HFFc6 (cell line): ENCODE measurements at places on chromosomes 11 and 22. TPM values are rescaled to one million over a fixed set of nuclear protein-coding genes. Genes with fewer than 3 reads are reported as not detected.

DNA sequence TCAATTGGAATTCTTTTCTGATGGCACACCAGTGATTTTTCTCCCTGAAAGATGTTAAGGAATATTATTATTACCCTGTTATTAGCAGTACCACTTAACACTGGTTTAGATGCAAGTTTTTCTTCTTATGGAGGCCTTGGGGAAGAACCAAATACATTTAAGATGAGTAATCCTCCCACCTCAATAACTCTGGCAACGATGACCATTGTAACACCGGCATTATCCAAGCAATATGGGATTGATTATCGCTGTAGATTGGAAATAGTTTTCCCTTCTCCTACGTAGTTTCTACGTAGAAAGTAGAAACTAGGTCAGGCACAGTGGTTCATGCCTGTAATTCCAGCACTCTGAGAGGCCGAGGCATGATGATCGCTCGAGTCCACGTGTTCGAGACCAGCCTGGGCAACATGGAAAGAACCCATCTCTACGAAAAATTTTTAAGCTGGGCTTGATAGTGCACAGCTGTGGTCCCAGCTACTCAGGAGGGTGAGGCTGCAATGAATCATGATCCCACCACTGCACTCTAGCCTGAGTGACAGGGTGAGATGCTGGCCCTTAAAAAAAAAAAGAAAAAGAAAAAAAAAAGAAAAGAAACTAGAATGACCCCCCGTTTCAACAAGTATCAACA lies 45.5 kb downstream of the PACSIN2 start:
- peak; percentile 68 for DNase-seq

DNA sequence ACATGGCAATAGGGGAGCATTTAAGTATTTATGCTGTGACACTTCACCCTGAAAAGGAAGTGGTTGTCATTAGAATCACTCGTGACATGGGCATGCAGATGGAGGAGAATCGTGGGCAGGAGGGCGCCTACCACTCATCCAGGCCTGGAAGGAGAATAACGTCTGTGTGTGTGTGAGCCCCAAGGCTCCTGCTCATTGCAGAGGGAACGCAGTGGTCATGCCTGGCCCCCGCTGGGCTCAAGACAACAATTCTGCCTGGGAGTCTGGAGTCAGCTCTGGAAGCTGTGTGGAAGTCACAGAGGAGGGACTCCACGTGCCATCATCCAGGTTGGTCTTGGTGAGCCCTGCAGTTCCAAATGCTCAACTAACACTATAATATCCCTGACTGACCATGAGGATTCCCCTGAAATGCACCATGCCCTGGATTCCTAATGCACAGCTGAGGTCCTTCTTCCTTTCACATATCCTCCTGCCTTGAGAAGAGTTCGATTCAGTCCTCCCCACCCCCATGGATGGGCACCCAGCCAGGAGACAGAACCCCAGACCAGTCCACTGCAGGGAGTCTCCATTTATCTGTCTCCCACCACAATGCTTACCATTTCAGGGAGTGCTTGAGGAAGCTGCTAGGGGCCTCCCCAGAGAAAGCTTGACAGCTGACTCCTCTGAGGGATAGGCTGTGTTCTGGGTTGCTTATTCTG lies 446.9 kb upstream of the B3GAT1 start:
- no peak for DNase-seq

- no peak for DNase-seq
Measured at GRCh38 chr22:30158277-30158676, 78.0 kb downstream of the HORMAD2 start.

- no peak for DNase-seq
Measured at GRCh38 chr11:117917591-117918151, 11.5 kb downstream of the TMPRSS13 start.

- no peak for DNase-seq
Measured at GRCh38 chr22:50078761-50079160, 6.5 kb downstream of the MLC1 start.

- no peak for DNase-seq
Measured at GRCh38 chr11:75827562-75827961, 12.6 kb downstream of the UVRAG start.

DNA sequence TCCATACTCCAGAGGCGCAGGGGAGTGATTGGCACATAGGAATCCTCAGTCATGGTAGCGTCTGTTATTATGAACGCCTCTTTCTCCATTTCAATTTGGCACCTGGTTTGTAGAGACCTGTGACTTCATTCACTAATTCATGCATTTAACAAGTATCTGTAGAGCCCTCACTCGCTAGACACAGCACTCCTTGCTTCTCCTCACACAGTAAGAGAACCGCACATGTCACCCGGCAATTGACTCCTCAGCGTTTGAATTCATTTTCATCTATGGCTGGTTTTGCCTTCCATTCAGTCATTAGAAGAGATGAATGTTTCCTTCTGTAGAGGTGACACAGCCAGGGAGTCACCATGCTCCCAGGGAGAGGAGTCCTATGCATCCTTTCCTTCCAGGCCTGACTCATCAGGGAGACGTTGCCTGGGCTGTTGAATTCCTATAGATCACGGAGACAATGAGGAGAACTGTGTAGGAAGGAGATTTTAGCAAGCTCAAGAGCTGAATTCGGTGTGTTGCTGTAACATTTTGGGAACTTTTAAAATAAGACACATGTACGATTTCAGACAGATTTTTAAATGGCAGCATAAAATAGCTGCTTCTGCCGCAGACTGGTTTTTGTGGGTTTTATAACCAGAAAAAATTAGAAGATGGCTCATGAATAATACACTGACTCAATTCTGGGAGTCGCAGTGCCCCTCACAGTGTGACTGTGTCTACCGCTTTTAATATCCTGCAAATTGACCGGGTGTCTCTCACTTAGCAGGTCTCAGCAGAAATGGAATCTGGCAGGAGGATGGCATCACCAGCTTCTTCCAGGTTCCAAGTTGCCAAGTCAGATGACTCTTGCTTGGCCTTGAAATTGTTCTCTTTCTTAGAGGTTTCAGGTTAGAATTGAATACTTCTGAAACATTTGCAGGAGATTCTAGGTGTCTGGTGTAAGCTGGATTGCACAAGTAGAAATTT lies 44.4 kb upstream of the CLMP start:
- peak; percentile 72 for DNase-seq

DNA sequence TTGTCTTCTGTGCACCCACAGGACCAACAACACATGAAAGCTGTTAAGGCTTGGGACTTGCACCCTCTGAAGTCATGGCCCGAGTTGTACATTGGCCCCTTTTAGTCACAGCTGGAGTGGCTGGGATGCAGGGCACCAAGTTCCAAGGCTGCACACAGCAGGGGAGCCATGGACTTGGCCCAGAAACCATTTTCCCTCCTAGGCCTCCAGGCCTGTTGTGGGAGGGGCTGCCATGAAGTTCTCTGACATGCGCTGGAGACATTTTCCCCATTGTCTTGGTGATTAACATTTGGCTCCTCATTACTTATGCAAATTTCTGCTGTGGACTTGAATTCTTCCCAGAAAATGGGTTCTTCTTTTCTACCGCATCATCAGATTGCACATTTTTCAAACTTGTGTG lies 48.8 kb upstream of the GLYAT start:
- no peak for DNase-seq

- DNase-seq, result no peak
Measured at GRCh38 chr11:122207505-122207904, 91.5 kb upstream of the BLID start.

GRCh38 chr11:102762361-102762767 lies 18.1 kb downstream of the MMP10 start:
- peak; percentile 47 for DNase-seq

DNA sequence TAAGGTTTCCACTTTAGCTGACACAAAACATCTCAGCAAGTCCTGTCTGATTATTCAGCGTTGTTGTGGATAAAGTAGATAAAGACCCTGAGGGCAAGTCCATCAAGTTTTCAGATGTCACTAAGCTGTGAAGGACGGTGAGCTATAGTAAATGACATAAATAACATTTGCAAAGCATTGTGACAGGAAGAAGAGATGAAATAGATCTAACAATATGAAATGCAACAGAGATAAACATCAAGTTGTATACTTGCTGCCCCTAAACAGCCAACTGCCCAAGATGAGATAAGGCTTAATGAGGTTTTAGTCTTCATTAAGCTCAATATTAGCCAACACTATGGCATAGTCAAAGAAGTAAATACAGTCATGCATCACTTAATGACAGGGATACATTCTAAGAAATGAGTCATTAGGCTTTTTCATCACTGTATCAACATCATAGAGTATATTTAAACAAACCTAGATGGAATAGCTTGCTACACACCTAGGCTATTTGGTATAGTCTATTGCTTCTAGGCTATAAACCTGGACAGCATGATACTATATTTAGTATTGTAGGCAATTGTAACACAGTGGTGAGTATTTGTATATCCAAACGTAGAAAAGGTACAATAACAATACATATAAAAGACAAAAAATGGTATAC lies 625.1 kb upstream of the ANO5 start:
- DNase-seq, result no peak

DNA sequence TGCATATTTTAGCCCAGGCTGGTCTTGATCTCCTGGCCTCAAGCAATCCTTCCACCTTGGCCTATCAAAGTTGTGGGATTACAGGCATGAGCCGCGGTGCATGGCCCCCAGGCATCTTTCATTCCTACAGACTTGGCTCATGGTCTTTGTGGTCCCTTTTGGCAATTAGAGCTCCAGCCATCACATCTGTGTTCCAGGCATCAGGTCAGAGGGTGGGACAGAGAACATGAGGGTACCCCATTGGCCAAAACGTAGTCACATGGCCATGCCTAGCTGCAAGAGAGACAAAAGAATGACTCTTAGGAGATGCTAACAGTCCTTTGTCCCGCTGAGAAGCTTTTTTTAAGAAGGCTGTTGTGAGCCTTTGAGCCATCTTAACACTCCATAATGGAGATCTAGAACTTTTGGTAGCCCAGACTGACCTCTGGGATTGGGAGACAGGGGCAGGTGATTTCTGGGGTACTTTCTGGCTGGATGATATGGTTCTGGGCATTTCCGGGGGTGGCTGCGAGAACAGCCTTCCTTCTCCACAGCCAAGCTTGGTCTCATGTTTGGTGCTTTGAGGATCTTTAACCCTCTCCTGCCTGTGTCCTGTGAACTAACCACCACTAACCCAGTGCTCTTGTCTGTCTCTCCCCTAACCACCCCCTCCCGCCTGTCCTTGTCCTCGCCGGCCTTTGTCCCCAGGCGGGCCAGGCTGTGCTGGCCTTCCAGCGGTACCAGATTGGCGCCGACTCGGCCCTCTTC lies 18.4 kb upstream of the TAB1 start:
- no peak for DNase-seq

DNA sequence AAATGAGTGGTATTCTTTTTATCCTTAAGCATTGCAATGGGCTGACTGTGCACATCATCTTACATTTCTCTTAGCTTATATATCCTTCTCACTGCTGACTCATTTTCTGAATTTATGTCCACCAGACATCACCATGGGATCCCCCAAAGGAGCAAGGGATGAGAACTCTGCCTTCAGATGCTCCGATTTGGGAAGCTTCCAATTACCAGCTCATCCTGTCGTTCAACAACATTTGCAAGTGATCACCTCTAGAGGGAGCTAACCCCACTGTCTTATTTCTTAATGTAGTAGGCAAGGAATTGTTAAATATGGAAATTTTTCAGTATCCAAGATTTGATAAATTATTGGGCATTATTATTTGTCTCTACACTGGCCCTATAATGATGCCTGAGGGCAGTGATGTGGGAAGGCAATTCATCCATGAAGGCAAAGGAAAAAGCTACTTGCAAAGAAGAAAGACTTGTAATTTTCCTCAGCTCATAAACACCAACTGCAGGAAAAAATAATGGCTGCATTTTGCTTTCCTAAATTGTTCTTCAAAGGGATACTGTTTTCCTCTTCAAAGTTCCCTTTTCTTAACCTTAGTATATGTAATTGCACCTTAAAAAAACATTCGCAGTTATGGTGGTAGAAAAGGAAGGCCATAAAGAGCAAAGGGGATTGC lies 102.4 kb upstream of the FSHB start:
- DNase-seq, result peak; percentile 37

DNA sequence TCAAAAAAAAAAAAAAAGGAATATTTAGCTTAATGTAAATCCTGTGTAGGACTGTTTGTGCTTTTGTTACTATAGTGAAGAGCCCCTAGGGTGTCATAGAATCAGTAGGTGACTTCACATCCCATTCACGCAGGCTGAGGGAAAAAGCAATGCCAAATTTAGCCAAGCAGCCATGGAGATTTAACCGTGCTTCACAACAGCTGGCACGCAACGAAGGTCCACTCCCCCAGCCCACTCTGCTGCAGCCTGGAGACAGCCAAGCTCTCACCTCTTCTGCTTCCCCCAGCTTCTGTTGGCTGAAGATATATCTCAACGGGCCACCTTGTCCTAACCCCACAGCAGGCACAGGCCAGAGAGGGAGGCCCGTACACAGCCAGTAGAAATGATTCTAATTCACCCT lies 78.8 kb upstream of the BID start:
- no peak for DNase-seq

- DNase-seq, result no peak
Measured at GRCh38 chr22:50251477-50252081, 514 bp upstream of the HDAC10 start.

DNA sequence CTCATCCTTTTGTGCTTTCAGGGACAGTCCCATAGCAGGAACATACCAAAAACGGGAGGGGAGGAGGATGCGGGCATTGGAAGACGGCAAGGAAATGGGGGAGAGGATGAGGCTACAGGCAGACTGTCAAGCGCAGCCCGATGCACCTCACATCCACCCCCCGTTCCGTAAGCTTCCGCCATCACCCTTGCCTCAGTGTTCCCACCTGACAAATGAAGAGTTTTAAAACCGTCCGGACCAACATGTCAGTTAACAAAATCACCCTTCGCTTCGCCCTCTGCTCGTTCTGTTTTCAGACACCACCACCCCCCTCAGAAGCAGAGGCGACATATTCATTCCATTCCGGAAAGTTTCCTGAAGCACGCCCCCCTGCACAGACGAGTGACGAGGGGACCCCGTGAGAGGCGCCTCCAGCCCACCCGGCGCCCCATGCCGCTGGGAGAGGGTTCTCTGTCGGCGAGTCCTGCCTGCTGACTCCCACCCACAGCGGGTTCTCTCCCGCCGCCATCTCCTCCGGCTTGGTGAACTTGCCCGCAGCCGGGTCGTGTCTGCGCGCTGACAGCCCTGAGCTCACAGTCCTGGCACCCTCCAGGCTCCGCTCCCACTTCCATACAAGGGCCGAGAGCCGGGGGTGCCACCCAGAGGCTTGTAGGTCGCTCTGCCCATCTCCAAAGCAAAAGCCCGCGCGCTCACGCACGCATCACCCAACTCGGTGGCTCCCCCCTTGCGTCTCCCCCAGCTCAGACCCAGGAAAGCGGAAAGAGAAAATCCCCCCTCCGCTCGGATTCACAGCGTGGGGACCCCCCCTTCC lies 1.5 kb downstream of the IGSF9B start:
- DNase-seq, result no peak

- no peak for DNase-seq
Measured at GRCh38 chr22:44139773-44140172, 41.0 kb upstream of the PARVG start.

TEX54 gene
- total RNA-seq, result not detected in 3 replicates

IRF7 gene
- total RNA-seq, result 2.4 to 3.8 TPM (median 3.4 TPM) in 3 replicates

WNT11 gene
- not detected in 2 replicates for total RNA-seq

ACCS gene
- 4.3 and 4.9 TPM in 2 replicates for total RNA-seq

SLC7A4 gene
- total RNA-seq, result not detected in 3 replicates

TMPRSS5 gene
- total RNA-seq, result not detected in 2 replicates

UBQLN3 gene
- total RNA-seq, result not detected in 3 replicates

RAB38 gene
- total RNA-seq, result 0.55 to 1.7 TPM (median 0.94 TPM) in 3 replicates

VPREB1 gene
- total RNA-seq, result not detected in 2 replicates

AQP11 gene
- total RNA-seq, result 1.5 to 1.7 TPM (median 1.7 TPM) in 3 replicates

OR52N4 gene
- not detected in 3 replicates for total RNA-seq

SLC16A8 gene
- not detected in 3 replicates for total RNA-seq

NPAS4 gene
- total RNA-seq, result 0.53 TPM in 1 of 3 replicates, not detected in the others

MYOD1 gene
- total RNA-seq, result not detected in 3 replicates

ATG16L2 gene
- total RNA-seq, result 6.6 to 9.7 TPM (median 8.4 TPM) in 3 replicates

TRIM51 gene
- not detected in 3 replicates for total RNA-seq

PARVG gene
- not detected in 2 replicates for total RNA-seq

CYB5R2 gene
- total RNA-seq, result 11.7 to 16.6 TPM (median 14.4 TPM) in 3 replicates
